NCI-H1092 (cell line): ENCODE measurements at places on chromosomes 3 and 15.

DNA sequence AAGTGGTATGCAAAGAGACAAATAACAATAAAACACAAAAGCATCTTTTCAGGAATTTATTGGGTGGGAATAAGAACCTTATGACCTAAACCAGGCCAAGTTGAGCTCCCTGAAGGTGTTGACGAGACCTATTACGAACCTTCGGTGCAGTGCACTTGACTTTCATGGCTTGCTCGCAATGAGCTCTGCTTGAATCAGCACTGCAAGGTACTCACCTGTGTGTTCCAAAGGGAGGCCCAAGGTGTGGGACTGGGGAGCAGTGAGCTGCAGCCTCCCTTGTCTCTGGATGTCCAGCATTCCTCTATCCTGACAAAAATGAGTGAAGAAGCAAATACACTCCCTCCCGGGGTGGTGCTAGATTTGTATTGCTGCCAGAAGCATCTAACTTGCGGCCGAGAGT lies at the start of gene MDFIC2:
TSS of gene MDFIC2 (minus strand) at position 303 of the 400 bp plus-strand sequence. CDS start 665 bp downstream, outside the sequence.
- DNase-seq, result no peak

DNA sequence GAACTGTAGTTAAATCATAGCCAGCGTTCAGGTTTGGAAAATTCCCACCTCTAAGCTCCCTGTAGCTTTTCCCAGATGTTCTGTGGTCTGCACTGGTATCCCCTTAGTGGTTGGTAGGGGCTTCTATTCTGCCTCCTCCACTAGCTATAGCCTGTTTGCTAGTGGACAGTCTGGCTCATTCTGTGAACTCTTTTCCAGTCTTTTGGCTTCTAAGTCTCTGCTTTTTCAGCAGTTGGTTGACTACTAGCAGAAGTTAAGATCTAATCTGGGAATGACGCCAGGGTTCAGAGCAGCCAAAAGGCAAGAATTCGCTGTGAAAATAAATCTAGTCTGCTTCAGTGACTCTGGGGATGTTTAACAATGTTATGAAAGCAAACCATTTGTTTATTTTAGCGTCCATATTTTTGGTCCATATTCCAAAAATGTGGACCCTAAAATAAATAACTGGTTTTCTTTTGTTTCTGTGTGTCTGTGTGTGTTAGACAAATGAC lies 73.7 kb upstream of the WDR72 start:
- DNase-seq, result peak; percentile 7

DNA sequence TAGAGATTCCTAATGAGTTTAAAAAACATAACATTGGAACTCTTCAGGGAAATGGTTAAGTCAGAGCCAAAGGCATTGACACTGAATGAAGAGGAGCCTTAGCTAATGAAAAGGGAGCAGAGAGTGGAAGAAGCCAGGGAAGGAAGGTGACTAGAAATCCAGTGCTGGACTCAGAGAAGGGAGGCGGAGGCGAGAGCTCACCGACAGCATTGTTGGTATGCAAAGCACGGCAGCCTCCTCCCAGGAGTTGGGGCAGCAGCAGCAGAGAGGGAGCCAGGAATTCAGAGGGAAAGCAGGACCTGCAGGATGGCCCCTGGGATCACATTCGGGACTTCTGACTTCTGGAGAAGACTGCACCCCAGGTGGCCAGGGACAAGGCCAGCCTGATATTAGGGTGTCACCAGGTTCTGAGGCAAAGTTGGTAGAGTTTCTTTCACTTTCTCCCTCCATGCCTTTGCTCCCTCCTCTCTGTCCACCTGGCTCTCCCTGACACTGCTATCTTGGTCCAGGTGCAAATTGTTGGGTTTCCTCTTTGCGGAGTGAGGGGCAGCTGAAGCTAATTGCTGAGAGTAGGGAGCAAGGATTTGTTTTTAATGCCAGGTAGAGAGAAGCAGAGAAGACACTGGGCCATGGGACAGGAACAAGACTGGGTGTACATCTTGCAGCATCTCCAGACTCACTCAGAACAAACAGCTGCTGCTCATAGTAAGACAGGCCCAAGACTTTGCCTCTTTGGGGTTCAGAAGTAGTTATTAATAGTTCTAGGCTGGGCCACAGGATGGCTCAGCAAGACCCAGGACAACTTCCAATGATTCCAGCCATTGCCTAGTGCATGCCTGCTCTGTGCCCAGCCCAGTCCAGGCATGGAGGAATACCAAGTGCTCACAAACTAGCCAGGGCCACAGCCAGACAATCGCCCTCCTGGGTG lies 157.9 kb downstream of the TLE3 start:
- no peak for DNase-seq

GRCh38 chr3:140972833-140973232 lies 31.2 kb downstream of the SLC25A36 start:
- DNase-seq, result no peak

DNA sequence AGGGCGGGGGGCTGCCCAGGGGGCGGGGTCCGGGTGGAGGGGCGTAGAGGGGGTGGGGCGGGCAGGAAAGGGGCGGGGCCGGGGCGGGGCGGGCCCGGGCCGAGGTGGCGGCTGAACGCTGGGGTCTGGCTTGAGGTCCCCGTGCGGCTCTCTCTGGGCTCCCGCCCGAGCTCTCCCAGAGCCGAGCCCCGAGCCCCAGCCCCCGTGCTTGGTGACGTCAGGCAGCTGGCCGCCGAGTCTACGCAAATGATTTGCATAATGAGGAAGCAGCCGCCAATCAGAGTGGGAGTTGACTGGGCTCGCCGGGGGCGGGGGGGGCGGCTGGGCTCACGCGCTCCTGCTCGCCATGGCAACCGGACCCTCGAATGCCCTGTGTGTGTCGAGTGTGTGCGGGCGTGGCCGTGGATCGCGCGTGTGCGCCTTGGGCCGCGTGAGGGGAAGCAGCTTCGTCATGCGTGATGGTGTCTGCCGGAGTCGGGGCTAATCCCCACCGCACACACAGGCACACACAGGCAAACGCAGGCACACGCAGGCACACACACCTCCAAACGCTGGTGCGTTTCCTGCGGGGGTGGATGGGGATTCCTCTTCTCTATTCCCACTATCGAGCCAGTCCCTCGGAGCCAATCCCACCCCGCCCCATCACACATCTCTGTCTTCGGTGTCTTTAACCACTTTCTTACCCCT lies at the start of gene CELF6:
TSS of gene CELF6 (minus strand) at position 173 of the 687 bp plus-strand sequence. CDS start 283 bp downstream, outside the sequence.
- DNase-seq, result peak; percentile 85

- no peak for DNase-seq
These were observed 102.7 kb downstream of the SCAPER start for GRCh38 chr15:76802411-76802810.
